ENCODE measurements at places on chromosomes 16 and 17. TPM values are rescaled to one million over a fixed set of nuclear protein-coding genes. Genes with fewer than 3 reads are reported as not detected.

GRCh38 chr16:16092925-16093627, 130.2 kb downstream of the ABCC6 start:
- peaks cover 26% of the 10 kb centered on the region for H3K4me1 ChIP-seq
- no peak for DNase-seq
- no peak overlapping the region for H3K4me3 ChIP-seq
- H3K27me3 ChIP-seq, result no peaks in the 10 kb centered on the region
- peaks cover 29% of the 10 kb centered on the region for H3K36me3 ChIP-seq
- no peak overlapping the region for H3K27ac ChIP-seq

DNA sequence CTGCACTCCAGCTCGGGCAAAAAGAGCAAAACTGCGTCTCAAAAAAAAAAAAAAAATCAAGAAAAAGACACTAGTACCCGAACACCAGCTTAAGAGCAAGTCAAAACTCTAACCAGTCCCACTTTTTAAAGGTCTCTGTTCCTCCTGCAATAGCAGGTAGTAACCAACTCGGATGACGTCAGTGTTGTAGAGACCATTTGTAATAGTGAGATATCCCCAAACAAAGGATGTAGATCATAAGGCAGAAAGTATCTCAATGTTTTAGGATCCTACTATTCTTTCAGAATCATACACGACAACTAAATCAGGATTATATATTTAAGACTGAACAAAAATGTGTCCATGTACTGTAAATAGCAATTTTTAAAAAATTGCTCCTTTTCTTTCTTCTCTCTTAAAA, 2.4 kb downstream of the JPT1 start:
- no peaks in the 10 kb centered on the region for H3K27me3 ChIP-seq
- peak overlapping the region; percentile 84 for H3K4me3 ChIP-seq
- peaks cover 11% of the 10 kb centered on the region for H3K4me1 ChIP-seq
- H3K36me3 ChIP-seq, result peaks cover 24% of the 10 kb centered on the region
- peak overlapping the region; percentile 92 for H3K27ac ChIP-seq

DNA sequence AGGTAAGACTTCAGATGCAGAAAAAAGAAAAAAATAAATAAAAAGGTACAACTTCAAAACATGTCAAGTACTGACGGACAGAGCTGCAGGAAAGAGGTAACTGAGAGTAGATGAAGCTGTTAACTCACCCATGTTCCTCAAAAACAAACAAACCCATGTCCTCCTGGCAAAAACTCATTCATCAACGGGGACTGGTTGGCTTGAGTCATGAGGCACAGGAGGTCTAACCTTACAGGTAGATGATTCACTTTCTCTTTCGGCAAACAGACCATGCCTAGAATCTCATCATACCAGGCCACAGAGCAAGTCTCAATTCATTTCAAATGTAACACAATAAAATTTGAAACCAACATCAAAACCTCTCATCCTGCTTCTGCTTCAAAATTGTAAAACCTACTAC, 12.3 kb upstream of the FASN start:
- DNase-seq, result no peak
- no peak overlapping the region for H3K4me3 ChIP-seq

GRCh38 chr16:78225919-78226318, 126.5 kb downstream of the WWOX start:
- no peaks in the 10 kb centered on the region for H3K36me3 ChIP-seq
- H3K27ac ChIP-seq, result no peak overlapping the region
- no peak for DNase-seq
- no peak overlapping the region for H3K4me3 ChIP-seq

DNA sequence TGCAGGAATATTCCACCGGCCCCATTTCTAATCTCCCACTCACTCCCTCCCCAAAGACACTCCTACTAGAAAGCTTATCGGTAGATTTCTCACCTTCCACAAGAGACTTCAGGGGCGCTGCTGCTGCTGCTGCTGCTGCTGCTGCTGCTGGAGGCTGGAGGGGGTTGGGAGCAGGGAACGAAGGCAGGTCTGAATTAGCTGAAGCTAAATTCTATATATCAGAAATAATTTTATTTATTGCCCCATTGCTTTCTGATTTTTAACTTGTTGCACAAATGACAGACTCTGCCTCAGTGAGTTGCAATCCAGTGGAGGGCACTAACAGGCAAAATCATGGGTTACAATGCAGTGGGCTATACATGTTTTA, 25.8 kb upstream of the HLF start:
- no peak overlapping the region for H3K27ac ChIP-seq
- 0 out of 2 replicates have a peak, but pooled peaks cover 5% of the 10 kb centered on the region for H3K4me1 ChIP-seq
- peak overlapping the region; percentile 77 for H3K4me3 ChIP-seq
- H3K36me3 ChIP-seq, result no peaks in the 10 kb centered on the region
- H3K27me3 ChIP-seq, result peaks cover 15% of the 10 kb centered on the region
- no peak for DNase-seq

- no peak for DNase-seq
- no peaks in the 10 kb centered on the region for H3K36me3 ChIP-seq
- no peak overlapping the region for H3K27ac ChIP-seq
- no peaks in the 10 kb centered on the region for H3K27me3 ChIP-seq
- no peaks in the 10 kb centered on the region for H3K4me1 ChIP-seq
Measured at GRCh38 chr16:3590736-3591435, 13.7 kb upstream of the NLRC3 start.

DNA sequence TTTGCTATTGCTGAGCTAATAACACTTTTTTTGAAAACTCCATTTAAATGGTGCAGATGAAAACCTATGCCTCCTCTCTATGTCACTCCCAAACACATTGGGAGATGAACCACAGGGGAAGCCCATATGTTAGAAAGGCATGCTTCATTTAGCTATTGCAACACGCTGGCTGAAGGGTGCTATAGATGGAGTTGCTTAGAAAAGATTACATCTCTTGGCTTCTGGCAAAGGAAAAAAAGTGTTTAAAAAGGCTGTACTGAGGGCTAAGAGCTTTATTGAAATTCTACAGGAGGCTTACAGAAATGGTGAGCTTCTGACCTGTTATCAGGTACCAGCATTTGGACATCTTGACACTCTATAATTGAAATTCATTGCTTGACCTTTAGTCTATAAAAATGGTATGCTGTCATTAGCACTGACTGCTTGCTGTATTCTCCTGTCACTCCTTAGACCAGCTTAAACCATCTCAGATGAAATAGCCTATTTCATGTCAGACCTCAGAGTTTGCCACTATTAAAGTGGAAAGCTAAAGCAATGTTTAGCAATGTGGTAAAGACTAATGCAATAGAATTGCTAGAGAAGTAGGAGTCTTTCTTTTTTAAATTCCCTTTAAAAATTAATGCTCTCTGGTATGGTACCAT, 503.9 kb downstream of the CDH11 start:
- no peak for DNase-seq
- H3K4me3 ChIP-seq, result no peak overlapping the region
- H3K36me3 ChIP-seq, result no peaks in the 10 kb centered on the region
- H3K27ac ChIP-seq, result no peak overlapping the region
- H3K4me1 ChIP-seq, result no peaks in the 10 kb centered on the region

DNA sequence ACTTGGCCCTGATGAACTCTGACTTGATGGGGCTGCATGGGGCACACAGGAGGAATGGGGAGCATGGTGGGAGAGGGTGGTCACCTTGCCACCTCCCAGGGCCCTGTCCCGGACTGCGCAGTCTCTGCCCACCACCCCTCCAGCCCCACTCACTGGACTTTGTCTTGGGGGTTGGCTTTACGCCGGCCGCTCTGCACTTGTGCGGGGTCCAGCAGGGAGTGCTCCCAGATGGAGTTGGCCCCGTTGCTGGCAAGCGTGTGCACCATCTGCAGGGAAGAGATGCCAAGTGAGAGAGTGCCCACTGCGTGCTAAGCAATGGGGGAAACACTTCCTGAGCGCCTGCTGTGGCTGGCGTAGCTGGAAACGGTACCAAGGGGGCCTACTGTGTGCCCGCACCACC, 6.7 kb downstream of the GIT1 start:
- no peak overlapping the region for H3K4me3 ChIP-seq
- no peak for DNase-seq
- H3K36me3 ChIP-seq, result 0 out of 2 replicates have a peak, but pooled peaks cover 2% of the 10 kb centered on the region
- H3K27ac ChIP-seq, result no peak overlapping the region
- no peaks in the 10 kb centered on the region for H3K27me3 ChIP-seq

DNA sequence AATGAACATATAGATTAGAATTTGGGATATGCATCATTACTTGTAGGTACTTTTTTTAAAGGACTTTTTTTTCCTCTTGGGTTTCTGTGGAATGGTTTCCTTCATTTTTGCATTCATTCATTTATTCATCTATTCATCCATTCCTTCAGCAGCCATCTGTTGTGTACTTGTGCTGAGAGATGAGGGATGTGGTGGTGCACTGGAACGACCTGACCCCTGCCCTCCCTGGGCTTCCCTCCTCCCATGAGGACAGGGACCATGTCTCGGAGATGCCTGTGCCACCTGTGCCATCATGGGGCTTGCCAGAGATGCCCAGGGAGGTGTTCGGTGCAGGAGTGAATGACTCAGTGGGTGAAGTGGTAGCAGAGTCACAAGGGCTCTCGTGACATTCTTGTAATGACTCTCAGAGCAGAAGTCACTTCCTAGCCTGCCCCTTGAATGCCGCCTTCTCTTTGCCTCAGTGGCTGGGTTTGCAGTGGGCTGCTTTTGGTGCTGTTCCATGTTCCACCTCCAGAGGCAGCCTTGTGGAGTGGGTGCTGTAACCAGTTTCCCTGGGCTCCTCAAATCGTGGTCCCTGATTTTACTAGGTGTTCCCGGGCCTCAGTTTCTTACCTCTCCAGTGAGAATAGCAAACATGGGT, 43.9 kb downstream of the CLEC16A start:
- H3K27ac ChIP-seq, result no peak overlapping the region
- no peak overlapping the region for H3K4me3 ChIP-seq
- no peaks in the 10 kb centered on the region for H3K36me3 ChIP-seq
- peaks cover 14% of the 10 kb centered on the region for H3K4me1 ChIP-seq
- no peaks in the 10 kb centered on the region for H3K27me3 ChIP-seq

- no peaks in the 10 kb centered on the region for H3K36me3 ChIP-seq
- no peak for DNase-seq
- no peak overlapping the region for H3K4me3 ChIP-seq
- peaks cover 5% of the 10 kb centered on the region for H3K27me3 ChIP-seq
- H3K27ac ChIP-seq, result no peak overlapping the region
- no peaks in the 10 kb centered on the region for H3K4me1 ChIP-seq
Measured at GRCh38 chr16:31298340-31298739, 38.6 kb downstream of the ITGAM start.

- H3K4me3 ChIP-seq, result no peak overlapping the region
- H3K27me3 ChIP-seq, result no peaks in the 10 kb centered on the region
- peaks cover 12% of the 10 kb centered on the region for H3K4me1 ChIP-seq
- DNase-seq, result peak; percentile 98
Measured at GRCh38 chr16:15482068-15482747, 47.8 kb downstream of the BMERB1 start.

DNA sequence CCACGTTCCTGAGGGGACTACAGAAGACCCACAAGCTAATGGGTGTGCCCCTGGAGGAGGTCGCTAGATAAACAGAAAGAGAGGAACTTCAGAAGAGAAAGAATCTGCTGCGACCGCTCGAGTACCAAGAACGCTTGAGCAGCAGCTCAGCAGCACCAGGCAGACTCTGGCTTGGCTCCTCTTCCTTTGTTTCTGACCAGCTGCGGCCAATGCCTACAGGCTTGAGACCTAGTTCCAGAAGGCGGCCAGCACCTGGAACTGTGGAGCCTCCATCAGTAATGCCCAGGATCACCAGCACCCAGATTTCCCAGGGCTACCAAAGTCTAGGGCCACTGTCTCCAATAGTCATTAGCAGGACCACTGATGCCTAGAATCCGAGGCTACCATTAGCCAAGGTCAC, 26.0 kb upstream of the GOSR2 start:
- DNase-seq, result no peak
- no peak overlapping the region for H3K4me3 ChIP-seq
- H3K36me3 ChIP-seq, result no peaks in the 10 kb centered on the region
- H3K27me3 ChIP-seq, result no peaks in the 10 kb centered on the region
- H3K27ac ChIP-seq, result no peak overlapping the region

- no peak overlapping the region for H3K27ac ChIP-seq
- no peak overlapping the region for H3K4me3 ChIP-seq
- H3K27me3 ChIP-seq, result no peaks in the 10 kb centered on the region
- peaks cover 4% of the 10 kb centered on the region for H3K4me1 ChIP-seq
- DNase-seq, result peak; percentile 82
- no peaks in the 10 kb centered on the region for H3K36me3 ChIP-seq
Measured at GRCh38 chr17:62109378-62109902, 44.4 kb upstream of the MED13 start.

DNA sequence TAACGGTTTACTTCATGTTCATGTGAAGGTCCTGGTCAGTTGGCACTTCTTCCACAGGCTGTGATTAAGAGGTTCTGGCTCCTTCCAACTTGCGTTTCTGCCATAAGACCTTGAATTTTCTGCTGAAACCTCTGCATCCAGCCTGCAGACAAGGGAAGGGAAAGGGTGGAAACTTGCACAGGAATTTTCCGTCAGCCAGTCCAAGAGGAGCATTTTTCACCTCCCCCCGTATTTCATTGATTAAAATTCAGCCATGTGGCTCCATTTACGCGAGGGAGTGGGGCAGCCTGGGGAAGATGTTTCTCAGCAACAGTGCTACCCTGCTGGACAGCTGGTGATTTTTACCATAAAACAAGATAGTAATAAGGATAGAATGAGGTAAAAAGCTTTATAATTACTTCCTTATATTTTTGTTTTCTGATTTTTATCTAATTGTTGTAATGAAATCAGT, 101.5 kb upstream of the SMIM36 start:
- H3K36me3 ChIP-seq, result no peaks in the 10 kb centered on the region
- no peak for DNase-seq
- H3K27ac ChIP-seq, result no peak overlapping the region
- no peak overlapping the region for H3K4me3 ChIP-seq

DNA sequence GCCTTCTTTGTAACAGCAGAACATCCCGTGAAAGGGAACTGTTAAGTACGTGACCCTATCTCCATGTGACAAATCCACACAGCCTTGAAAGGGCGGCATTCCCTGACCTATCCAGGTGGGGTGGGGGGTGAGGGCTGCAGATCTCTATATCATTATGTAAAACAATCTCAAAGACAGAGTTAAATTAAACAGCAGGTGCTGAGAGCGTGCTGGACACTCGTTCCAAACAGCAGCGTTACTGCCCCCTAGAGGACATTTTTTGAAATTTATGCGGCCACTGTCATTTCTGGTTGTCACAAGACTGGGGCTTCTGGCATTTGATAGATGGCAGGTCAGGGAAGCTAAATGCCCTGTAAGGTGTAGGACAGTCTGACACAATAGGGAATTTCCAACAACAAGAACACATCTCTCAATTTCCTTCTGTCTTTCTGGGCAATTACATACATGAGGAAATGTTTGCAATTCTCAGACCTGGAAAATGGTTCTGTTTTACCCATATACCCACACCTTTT, 6.7 kb upstream of the SLC25A39 start:
- no peak overlapping the region for H3K4me3 ChIP-seq
- no peak overlapping the region for H3K27ac ChIP-seq
- no peaks in the 10 kb centered on the region for H3K36me3 ChIP-seq
- no peak for DNase-seq
- H3K27me3 ChIP-seq, result no peaks in the 10 kb centered on the region
- H3K4me1 ChIP-seq, result no peaks in the 10 kb centered on the region

Gene KRTAP1-5
- not detected for total RNA-seq

Gene TMEM238L
- not detected for total RNA-seq

Gene KCNJ12
- total RNA-seq, result 2.7 TPM

Gene PRSS21
- not detected for total RNA-seq

Gene OTOP3
- not detected for total RNA-seq

Gene DYNC1LI2
- total RNA-seq, result 103 TPM
